Esophagus muscularis mucosa (tissue), 4 donors: ENCODE measurements at places on chromosomes 2 and 18.

DNA sequence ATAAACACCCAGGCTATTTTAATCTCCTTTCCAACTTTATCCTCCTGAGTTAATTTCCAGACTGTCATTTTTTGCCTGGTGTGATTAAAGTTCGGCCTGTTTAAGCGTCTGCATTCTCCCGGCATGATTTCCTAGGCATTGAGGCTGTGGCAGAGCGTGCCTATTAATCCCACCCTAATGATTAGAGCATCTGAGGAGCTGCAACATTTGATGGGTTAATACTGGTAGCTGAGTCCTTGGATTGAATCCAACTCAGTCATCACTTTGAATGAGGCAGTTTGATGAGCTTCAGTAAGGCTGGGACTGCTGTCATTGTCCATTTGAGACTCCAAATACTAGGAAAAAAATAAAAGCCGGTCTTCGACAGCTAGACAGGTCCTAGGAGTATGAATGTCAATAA lies 882.5 kb downstream of the SLC4A3 start:
- DNase-seq: no peak

- DNase-seq: no peak
Observed at GRCh38 chr2:72995430-72996116, 75.9 kb downstream of the SFXN5 start.

- no peak for DNase-seq
Observed at GRCh38 chr18:65750389-65751154, at the start of gene CDH7. Gene CDH7 (plus strand): TSS chr18:65751012. CDS start chr18:65762843, 11,831 bp downstream.

- no peak for DNase-seq
Observed at GRCh38 chr18:63834471-63835113, 52.9 kb upstream of the SERPINB2 start.

DNA sequence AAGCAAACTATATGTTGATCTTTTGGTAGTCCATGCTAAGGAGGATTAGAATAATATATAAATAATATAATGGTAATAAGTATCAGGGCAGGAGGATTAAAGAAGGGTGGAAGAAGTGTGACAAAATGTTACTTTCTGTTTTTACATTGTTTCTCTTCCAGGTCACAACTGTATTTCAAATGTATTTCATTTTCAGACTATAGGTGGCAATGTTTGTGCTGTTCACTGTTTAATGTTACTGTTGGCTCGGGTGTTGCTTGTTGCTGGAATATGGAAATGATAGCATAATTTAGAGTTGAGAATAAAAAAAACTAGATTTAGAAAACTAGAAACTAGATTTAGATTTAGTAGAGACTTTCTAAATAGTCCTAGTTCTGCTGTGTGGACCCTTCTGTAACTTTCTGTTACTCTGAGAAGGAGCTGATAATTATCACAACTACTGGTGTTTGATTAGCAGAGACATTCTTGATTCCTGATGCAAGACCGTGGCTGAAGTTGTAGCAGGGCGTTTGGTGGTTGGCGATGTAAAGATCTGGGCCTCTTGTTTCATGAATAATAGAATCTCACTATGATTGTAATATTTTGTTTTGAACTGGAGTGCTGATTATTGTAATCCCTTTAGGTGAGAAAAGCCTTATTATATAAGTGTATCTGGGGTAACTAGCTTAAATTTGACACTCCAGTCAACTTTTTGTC lies 7.9 kb downstream of the NEDD4L start:
- no peak for DNase-seq
